ENCODE measurements at places on chromosomes 12 and 14. TPM values are rescaled to one million over a fixed set of nuclear protein-coding genes. Genes with fewer than 3 reads are reported as not detected.

AQP2 gene
- total RNA-seq: not detected

KLHL33 gene
- 0.10 TPM for total RNA-seq

REC8 gene
- total RNA-seq: 22.7 TPM

FNTB gene
- total RNA-seq: 3.5 TPM

OTOGL gene
- total RNA-seq: not detected

PTPRR gene
- total RNA-seq: not detected

LRRC43 gene
- total RNA-seq: 0.52 TPM

KRT85 gene
- not detected for total RNA-seq

IKZF4 gene
- total RNA-seq: 1.3 TPM

PTPRQ gene
- not detected for total RNA-seq

IRAK4 gene
- 49.8 TPM for total RNA-seq

FAM181A gene
- total RNA-seq: not detected

CCDC38 gene
- total RNA-seq: not detected

FZD10 gene
- not detected for total RNA-seq

CIDEB gene
- total RNA-seq: 14.4 TPM

CLEC12A gene
- 33.7 TPM for total RNA-seq

COPS7A gene
- 9.3 TPM for total RNA-seq

SYNDIG1L gene
- not detected for total RNA-seq

DBX2 gene
- not detected for total RNA-seq

TAPBPL gene
- total RNA-seq: 28.7 TPM

RBP5 gene
- not detected for total RNA-seq
